ENCODE measurements at places on chromosomes 1 and 21.

- no peak for DNase-seq
Observed at GRCh38 chr1:243946253-243946652, 96.2 kb upstream of the AKT3 start.

DNA sequence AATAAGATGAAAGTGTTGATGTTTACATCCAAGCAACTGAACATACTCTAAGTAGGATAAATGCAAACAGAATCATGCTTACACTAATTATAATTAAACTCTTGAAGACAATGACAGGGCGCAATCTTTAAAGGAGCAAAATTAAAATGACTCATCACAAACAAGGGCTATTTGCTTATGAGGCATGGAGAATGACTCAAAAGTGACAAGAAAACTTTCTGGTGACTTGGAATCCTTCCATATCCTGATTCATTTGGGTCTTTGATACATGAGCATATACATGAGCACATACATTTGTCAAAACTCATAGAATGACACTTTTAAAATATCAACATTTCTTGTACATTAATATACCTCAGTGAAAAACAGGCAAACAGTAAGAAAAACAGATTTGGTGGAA, 1632.3 kb downstream of the KCNT2 start:
- DNase-seq = no peak

- no peak for DNase-seq
Observed at GRCh38 chr1:43666608-43667007, 16.7 kb downstream of the KDM4A start.

- DNase-seq = no peak
Observed at GRCh38 chr1:152487871-152488270, 22.7 kb upstream of the LCE5A start.

- DNase-seq = no peak
Observed at GRCh38 chr1:35884934-35885333, 1.9 kb downstream of the AGO1 start.

DNA sequence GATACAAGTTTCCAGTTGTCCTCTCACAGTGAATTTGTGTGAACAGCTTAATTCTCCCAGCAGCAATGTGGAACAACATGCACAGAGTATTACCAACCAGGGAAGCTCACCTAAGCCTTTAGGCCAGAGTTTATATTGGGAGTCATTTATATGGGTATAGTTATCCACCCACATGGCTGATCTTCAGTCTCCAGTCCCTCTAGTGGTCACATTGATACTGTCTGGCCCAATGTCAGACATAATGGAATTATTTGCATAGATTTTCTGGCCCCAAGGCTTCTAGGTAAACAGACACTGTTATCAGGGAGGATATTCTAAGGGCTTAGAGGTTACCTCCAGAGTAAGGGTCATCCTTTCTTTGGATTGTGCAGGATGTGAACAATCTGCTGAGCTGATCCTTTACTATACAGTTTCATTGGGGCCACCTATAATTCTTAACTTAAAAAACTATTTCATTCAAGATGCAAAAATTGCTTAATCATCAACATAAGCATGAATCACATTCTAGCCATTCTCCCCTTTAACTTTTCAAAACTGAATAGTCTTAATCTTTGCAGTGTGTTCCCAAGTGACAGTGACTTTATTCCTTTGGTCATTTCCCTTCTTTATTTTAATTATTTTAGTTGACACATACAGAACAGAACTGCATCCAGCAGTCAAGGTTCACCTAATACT, 210.9 kb downstream of the LTN1 start:
- DNase-seq = no peak

DNA sequence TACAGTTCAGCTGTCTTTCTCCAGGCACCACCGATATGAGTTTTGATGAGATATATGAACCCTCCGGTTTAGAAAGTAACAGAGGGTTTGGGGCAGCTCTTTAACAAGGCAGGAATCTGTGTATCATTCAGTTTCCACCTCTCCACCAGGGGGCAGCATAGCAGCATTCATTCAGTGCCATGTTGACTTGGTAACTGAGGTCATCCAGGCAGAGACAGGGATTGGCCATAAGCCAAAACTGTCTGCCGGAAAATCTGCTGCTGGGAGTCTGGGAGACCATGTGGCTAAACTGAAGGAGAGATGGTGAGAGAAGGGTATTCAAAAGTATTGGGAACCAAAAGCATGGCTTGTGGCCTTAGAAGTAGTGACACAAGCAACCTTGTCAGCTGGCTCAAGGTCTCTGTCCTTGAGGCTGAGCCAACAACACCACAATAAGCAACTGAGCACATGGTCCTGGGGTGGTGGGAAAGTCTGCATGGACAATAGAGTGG, 98.5 kb downstream of the LMX1A start:
- peak; percentile 37 for DNase-seq

DNA sequence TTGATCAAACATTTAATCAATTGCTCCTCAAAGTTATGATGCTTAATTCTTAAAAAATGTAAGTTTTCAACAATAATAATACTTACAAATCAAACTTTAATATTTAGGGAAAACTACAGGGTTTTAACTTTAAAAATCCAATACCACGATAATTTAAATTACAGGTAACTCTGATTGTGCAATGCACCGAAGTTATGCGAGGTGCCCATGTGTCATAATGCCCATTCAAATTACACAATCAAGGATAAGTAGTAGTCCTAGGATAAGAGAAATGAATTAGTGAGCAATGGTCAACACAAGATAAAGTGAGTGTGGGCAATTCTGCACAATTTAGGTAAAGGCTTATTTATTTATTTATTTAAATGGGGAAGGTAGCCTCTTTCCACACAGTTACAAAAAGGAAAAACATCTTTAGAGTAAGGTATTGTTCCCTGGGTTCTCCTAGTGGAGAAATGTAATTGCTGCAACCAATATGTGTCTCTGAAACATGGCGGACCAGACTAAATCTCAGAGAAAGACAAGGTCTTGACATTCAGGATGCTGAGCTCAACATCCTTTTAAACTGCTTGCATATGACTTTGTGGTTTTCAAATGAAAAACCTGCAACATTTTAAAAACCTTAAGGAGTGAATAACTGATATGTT, 164.2 kb downstream of the TTLL7 start:
- no peak for DNase-seq

DNA sequence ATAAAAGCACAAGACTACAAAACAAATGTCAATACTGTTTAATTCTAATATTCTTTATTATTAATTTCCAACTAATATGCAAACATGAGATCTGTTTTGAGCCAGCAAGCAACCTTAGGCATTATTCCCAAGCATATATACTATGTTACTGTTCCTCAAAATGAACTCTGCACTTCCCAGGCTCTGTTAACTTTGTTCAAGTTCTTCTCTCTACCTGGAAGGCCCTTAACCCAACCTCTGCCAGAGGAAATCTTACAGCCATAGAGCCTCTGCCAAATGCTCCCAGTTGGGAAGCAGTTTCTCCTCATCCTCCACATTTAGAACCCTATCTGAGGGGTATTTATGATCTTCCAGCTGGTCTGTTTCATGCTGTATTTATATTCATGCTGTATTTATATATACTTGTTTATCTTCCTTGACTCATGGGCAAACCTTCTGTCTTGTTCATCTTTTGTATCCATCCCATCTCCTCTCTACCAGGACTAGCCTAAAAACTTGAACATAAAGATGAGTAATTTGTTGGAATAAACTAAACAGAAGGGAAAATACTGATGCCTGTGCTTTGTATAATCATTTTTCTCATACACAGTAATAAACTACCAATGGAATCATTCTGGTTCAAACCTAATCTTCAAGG, 5.3 kb downstream of the IVNS1ABP start:
- DNase-seq = no peak

- DNase-seq = no peak
Observed at GRCh38 chr1:115188680-115189395, 99.5 kb upstream of the TSPAN2 start.

DNA sequence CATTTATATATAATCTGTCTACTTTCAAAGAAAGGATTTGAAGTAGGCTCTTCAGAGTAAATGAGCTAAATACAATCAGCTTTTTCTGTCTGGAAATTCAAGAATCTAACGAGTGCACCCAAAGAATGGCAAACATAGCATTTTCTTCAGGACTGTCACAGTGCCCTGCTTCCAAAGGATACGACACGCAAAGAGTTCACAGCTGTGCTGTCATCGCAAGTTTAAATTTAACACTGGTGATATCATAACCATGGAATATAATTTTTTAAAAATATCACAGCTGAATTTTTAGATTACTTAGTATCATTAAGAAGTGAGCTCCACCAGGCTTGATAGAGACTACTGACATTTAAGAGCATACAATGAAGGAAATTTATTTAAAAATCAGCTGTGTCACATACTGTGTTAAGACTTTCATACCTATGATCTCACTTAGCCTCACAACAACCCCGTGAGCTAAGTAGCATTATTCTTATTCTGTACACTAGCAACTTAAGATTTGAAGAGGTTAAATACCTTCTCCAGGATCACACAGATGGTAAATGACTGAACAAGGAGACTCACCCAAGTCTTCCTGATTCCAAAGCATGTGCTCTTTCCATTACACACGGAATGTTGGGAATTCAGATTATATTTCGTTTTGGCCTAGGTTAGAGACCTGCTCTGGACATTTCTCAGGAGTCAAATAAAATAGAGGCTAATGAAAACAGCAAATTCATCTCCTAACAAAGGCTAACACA, 46.2 kb upstream of the PRRX1 start:
- DNase-seq = no peak

DNA sequence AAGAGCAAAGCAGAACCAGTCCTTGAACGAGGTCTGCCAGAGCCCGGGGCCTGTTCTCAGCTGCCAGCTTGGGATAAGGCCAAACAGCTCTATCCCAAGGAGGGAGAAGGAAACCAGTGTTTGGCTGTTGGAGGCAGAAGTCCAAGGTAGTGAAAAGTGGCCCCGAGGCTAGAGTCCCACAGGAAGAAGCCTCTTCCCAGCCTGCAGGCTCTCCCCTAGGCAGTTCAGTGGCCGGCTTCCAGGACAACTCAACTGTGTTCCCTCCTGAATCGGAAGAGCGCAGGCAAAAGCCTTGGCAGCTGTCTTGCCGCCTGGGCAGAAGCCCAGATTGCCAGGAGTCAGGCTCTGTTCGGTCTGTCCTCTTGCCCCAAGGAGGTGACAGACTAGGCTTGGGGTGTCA, 19.3 kb downstream of the QSOX1 start:
- no peak for DNase-seq

- no peak for DNase-seq
Observed at GRCh38 chr21:22955559-22955958, 1957.3 kb downstream of the NCAM2 start.

DNA sequence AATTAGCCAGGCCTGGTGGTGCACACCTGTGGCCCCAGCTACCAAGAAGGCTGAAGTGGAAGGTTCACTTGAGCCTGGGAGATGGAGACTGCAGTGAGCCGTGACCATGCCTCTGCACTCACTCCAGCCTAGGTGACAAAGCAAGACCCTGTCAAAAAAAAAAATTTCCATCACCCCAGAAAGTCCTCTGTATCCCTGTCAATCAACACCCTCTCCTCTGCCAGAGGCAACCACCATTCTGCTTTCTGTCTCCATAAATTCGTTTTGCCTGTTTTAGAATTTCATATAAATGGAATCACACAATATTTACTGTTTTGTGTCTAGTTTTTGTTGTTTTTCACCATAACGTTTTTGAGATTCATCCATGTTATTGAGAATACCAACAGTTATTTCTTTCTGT, 141.6 kb upstream of the SLC45A1 start:
- no peak for DNase-seq

DNA sequence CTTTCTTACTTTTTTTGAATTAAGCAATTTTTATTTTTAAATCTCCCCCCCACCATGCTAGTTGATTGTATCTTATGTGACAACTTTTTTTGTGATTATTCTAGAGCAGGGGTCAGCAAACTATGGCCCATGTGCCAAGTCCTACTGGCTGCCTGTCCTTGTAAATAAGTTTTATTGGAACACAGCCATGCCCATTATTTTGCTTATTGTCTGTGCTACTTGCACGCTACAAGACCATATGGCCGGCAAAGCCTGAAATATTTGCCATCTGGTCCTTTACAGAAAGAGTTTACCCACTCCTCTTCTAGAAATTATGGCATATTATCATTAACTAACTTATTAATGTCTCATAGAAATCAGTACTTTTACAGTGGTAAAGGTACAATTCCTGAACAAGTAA, 51.7 kb downstream of the AK5 start:
- DNase-seq = peak; percentile 20

DNA sequence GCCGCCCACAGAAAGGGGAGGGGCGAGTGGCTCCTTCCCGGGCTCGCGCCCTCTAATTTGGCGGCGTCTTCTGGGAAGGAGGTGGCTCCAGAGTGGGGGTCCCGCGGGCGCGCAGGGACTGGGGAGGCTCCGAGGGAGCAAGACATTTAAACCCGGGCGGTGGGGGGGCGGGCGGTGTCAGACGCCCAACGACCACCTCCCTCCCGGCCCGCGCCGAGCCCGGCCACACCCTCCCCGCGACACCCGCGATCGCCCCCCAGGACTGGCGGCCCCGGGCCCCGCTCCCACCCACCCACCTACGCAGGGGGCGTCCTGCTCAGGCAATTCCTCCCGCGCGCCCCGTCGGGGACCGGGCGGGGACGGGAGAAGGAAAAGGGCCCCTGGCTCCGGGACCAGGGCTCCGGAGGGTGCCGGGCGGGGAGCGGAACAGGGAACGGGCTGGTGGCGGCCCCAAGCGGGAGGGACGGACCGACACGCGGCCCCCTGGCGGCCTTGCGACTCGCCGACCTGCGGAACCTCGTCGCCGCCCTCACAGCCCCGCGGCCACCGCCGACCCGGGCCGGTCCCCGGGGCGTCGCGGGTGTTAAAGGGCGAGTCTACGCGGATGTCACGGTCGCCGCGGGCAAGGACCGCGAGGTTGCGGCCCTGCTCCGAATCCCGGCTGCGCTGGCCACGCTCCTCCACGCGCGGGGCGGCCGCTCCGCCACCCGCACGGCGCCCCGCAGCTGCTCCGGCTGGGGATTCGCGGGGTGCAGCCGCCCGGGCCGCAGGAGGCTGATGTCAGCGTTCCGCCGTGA, 94.0 kb upstream of the FMN2 start:
- DNase-seq = peak; percentile 54

GRCh38 chr1:54577612-54578011, 29.6 kb downstream of the ACOT11 start:
- DNase-seq = no peak

- no peak for DNase-seq
Observed at GRCh38 chr1:234132795-234133194, 228.3 kb downstream of the SLC35F3 start.

GRCh38 chr1:200437556-200438203, 27.8 kb upstream of the ZNF281 start:
- no peak for DNase-seq

DNA sequence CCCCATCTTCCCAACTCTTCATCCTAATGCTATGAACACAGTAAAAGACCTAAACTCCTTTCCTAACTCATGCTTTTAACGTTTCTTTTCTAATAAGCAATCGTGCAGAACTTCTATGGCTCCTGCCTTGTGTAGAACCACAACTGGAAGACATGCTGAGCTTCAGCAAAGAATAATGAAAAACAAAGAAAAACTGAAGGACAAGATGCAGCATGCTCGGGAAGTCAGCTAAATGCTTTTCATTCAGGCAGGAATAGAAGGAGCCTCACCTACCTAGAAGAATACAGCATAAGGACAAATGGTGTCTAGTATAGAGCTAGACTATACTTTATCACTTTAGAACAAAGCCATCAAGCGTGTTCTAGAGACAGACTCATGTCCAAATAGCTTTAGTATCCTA, 45.9 kb downstream of the LUZP1 start:
- DNase-seq = no peak

- DNase-seq = no peak
Observed at GRCh38 chr1:229258031-229258756, 12.7 kb upstream of the RAB4A start.
